ENCODE measurements at places on chromosomes 3 and 15.

DNA sequence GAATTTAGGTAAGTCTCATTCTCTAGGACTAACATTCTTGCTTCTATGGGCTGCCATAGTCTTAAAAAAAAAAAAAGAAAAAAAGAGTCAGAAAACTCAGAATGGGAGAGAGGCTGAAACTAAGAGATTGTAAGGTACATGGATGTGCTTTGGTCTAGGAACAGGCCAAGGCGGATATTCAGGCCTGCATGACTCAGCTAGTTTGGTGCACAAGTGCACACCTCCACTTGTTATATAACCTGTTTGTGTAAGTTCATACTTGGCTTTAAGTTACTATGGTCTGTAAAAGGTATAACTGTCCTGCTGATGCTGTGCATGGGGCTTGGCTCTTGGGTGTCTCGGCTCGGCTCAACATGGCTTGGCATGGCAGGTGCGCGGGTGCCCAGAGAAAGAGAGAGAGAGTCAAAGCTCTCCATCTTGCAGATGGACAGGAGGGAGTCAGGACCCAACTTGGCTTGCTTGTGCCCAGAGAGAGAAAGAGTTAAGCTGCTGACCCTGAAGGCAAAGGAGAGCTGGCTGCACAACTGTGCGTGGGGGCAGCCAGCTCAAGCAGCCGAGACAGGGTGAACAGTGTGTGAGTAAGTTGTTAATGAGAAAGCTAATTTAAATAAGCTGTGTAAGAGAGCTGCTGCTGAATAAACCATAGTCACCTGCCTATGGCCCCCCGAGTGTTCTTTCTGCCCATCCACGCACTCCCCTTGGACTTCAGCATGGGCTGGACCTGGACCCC, 31.4 kb upstream of the CHRNB4 start:
- no peak for DNase-seq

GRCh38 chr3:67661089-67661488, 6.7 kb upstream of the SUCLG2 start:
- no peak for DNase-seq

DNA sequence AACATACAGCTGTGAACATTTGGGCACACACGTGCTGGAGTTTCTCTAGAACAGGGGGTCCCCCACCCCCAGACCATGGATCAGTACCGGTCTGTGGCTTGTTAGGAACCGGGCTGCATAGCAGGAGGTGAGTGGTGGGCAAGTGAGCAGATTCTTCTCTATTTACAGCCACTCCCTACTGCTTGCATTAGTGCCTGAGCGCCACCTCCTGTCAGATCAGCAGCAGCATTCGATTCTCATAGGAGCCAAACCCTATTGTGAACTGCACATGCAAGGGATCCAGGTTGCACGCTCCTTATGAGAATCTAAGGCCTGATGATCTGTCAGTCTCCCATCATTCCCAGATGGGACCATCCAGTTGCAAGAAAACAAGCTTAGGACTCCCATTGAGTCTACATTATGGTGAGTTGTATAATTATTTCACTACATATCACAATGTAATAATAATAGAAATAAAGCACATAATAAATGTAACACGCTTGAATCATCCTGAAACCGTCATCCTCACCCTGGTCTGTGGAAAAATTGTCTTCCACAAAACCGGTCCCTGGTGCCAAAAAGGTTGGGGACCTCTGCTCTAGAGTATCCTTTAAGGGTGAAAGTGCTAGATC, 25.8 kb downstream of the CHRM5 start:
- no peak for DNase-seq

DNA sequence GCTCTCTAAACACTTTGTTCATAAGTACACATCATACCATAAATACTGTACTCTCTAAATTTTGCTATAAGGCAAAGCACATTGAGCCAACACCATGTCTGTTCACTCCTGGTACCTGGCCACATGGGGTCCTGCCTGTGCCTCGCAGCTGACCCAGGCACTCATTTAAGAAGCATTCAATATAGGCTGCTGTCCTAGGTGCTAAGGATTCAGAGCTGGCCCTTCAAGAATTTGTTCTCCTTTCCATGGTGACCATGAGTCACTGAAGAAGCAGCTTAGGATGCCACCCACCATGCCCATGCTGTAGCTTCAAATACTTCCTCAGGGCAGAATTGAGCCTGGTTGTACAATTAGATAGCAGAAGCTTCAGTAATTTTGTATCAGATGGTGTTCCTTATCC, 119.2 kb upstream of the ZBED2 start:
- no peak for DNase-seq

DNA sequence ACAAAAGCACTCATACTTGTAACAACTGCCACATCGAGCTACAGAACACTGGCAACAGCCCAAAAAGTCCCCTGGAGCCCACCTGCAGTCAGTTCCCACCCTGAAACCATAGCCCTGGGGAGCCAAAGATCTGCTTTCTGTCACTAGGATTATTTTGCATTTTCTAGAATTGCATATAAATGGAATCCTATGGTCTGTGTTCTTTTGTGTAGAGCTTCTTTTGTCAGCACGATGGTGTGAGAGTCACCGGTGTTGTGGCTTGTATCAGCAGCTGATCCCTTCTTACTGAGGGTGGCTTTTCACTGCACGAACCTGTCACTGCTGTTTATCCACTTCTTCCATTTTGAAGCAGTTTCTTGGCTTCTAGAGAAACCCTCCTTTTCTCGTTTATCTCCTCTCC, 60.1 kb upstream of the PRR23E start:
- DNase-seq: no peak

- DNase-seq: no peak
Observed at GRCh38 chr3:31768479-31769125, 212.5 kb downstream of the OSBPL10 start.

- DNase-seq: no peak
Observed at GRCh38 chr3:43290956-43291355, 4.6 kb downstream of the SNRK start.

- no peak for DNase-seq
Observed at GRCh38 chr3:65783117-65783516, 255.6 kb downstream of the MAGI1 start.

GRCh38 chr3:5298453-5298852, 110.9 kb downstream of the EDEM1 start:
- no peak for DNase-seq

GRCh38 chr3:8887435-8888300, 75.6 kb downstream of the RAD18 start:
- DNase-seq: no peak

DNA sequence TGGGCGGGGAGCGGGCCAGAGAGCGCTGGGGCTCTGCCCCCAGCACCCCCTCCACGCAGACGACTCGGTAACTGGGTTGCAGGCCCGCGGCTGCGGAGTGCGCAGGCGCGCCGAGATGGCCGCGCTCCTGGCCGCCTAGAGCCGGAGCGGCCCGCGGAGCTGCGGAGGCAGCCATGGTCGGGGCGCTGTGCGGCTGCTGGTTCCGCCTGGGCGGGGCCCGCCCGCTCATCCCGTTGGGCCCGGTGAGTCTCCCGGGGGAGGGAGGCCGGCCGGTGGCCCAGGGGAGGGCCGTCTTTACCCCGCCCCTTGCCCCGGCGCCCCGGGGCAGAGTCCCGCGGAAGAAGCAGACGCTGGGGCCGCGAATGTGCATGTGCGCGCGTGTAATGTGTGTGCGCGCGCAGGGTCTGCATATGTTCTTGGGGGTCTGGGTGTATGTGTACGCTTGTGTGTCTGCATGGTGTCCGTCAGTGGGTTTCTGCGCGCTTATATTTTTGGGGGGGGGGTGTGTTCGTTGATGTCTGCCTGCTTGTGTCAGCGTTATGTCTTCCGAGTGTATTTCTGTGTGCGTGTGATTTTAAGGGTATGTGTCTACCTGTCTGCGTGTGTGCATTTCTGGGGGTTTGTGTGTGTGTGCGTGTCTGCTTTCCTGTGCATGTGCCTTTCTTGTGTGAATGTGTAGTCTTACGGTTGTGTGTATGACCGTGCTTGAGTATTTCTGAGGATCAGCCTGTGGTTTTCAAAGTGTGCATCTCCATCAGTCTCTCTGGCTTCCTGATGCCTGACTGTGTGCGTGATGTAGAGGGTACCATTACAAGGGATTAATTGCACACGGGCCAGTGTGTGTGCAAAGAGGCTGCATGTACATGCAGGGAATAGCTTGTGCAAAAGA, at the start of gene ABHD14A:
Gene ABHD14A, plus strand, starts transcription at position 102 of the 889 bp plus-strand sequence. Its CDS starts 72 bp downstream, at position 174.
- peak; percentile 60 for DNase-seq

DNA sequence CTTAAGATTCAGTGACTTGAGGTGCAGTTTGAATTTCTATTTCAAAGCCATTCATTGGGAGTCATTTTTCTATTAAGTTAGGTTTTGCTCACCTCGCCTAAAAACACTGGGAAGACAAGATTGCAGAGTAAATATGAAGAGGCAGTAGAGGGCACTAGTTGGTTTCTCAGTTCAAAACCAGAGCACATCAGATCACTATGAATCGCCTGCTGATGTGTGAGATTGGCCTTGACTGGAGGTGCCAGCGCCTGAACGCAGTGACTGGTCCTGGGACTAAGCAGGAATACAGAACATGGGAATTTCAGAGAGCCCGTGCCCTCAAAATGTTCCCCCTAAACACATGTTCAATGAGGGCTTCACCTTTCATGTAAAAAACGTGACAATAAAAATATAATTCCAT, 229.0 kb downstream of the ITPR1 start:
- no peak for DNase-seq

- no peak for DNase-seq
Observed at GRCh38 chr3:178421069-178421468, 115.2 kb upstream of the KCNMB2 start.

- peak; percentile 33 for DNase-seq
Observed at GRCh38 chr3:88203642-88204055, 53.9 kb downstream of the C3orf38 start.

GRCh38 chr3:185353823-185354614, 8.9 kb upstream of the MAP3K13 start:
- DNase-seq: peak; percentile 53

DNA sequence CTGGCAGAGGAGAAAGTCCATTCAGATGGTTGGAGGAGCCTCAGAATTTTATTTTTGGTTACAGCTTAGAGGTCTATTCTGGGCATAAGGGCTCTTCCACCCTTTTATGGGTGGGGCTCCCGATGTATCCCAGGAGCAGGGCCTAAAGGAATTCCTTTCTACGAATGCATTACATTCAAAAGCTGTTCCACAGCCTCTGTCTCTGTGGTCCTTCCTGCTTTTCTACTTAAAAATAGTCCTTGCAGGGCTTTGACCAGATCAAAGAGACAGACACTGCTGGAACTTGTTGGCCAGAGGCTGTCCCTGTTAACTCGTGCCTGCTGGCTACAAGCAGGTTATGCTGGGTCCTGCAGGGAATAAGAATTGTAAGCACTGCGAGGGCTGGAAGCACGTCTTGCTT, 14.4 kb upstream of the NOX5 start:
- no peak for DNase-seq

DNA sequence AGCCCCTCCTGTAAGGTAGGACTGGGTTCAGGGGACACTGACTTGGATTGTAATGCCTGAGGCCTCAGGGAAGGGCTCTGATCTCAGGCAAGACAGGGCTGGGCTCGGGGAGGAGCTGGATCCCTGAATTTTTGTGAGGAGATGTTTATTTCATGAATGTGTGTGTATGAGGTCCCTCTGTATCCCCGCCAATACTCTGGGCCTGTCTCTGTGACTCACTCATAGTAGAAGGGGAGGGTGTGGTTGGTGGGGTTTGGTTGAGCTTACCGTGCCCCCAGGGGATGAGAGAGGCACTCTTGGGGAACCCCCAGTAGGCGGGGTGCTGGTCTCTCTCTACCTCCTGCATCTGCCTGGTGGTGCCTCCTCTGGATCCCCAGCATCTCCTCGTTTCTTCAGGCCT, 28.1 kb downstream of the RPSA start:
- no peak for DNase-seq

- no peak for DNase-seq
Observed at GRCh38 chr3:100560426-100560825, 49.0 kb upstream of the ADGRG7 start.

GRCh38 chr3:179921951-179922350, 114.8 kb downstream of the PEX5L start:
- no peak for DNase-seq

- no peak for DNase-seq
Observed at GRCh38 chr15:81507831-81508230, 133.8 kb upstream of the TMC3 start.

- DNase-seq: no peak
Observed at GRCh38 chr15:39018966-39019365, 454.4 kb upstream of the RASGRP1 start.

GRCh38 chr3:39327746-39328349, 1.7 kb upstream of the CCR8 start:
- DNase-seq: peak; percentile 39

GRCh38 chr3:112519424-112520001, 20.2 kb upstream of the BTLA start:
- DNase-seq: no peak

- DNase-seq: no peak
Observed at GRCh38 chr15:67607329-67607728, 64.8 kb downstream of the MAP2K5 start.

- no peak for DNase-seq
Observed at GRCh38 chr3:149174901-149175300, 45.5 kb downstream of the HPS3 start.

DNA sequence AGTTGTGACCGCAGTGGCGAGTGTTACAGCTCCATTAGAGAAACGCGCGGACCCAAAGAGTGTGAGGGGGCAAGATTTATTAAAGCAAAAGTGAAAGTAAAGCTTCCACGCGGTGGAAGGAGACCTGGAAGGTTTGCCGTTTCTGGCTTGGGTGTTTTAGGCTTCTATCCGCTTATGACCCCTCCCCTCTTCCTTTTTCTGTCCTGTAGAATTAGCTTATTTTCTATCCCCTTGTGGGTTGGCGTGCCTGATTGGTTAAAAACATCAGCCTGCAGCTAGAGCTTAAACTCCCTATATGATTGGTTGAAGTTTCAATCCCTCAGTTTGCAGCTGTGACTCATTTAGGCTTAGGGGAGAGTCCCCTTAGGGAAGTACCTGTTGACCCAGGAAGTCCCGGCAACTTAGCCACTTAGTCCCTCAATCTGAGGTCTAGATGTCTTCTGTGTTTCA, 39.6 kb downstream of the C3orf38 start:
- DNase-seq: peak; percentile 11

- no peak for DNase-seq
Observed at GRCh38 chr3:42115215-42115614, 24.1 kb downstream of the TRAK1 start.

DNA sequence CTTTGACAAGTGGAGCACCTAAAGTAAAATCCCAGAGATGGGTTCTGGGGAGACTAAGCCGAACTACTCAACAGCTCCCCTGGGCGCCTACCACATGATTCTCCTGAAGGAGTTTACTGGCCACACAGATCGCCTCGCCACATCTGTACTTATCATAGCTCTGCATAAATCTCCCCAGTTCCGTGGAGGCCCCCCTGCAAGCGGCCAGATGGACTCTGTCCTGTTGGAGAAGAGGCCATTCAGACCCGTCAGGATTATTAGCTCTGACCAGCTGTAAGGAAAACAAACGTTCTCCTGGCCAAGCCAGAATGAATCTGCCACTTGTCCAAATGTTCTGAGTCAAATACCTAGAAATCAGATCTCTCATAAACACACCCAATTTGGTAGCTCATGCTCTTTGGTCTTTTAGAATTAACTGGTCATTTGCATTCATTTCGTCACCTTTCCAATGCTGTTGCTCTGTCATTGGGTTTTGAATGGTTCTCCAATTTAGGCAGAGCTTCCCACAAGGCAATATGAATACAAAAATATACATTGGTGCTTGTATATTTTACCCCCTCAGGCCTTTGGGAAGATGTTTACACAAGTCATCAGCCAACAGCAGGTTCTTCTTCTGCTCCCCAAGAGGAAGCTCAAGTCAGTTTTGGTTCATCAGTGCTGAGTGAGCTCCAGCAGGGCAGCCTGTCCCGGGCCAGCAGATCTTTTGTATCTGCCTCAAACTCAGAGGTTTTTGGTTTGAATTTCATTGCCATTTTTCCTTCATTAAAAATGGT, 124.5 kb downstream of the THSD4 start:
- DNase-seq: no peak
